Stimulated activated CD4-positive, alpha-beta T cell treated with anti-CD3 and anti-CD28 coated beads, Interleukin-1b, Interleukin-23, amount 100 ng/mL, for 1 hour (primary cell): ENCODE measurements at places on chromosomes 11 and 22.

GRCh38 chr11:2564588-2565425 lies 120.0 kb downstream of the KCNQ1 start:
- DNase-seq = no peak

- DNase-seq = no peak
Observed at GRCh38 chr11:119415966-119416365, 7.0 kb downstream of the THY1 start.

- no peak for DNase-seq
Observed at GRCh38 chr11:105164208-105164607, 24.6 kb upstream of the CARD18 start.

DNA sequence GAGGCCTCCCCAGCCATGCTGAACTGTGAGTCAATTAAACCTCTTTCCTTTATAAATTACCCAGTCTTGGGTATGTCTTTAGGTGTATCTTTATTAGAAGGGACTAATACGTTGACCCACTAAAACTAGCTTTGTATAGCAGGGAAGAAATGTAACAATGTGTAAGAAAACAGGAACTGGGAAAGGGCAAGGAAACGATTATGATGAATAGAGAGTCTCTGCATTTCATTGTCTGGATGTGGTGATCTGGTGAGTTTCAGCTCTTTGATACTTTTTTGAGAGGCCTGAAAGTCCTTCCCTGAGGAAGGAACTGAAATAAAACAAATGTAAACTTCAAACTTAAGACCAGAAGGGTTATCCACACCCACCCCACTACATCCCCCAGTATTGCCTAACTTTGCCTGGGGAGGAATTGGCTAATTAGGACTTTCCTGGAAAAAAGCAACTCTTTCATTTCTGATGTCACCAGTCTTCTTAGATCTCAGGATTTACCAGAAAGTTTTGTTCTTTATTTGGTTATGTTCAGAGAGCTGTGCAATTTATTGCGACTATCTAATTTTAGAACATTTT lies 119.0 kb downstream of the LDLRAD3 start:
- no peak for DNase-seq

DNA sequence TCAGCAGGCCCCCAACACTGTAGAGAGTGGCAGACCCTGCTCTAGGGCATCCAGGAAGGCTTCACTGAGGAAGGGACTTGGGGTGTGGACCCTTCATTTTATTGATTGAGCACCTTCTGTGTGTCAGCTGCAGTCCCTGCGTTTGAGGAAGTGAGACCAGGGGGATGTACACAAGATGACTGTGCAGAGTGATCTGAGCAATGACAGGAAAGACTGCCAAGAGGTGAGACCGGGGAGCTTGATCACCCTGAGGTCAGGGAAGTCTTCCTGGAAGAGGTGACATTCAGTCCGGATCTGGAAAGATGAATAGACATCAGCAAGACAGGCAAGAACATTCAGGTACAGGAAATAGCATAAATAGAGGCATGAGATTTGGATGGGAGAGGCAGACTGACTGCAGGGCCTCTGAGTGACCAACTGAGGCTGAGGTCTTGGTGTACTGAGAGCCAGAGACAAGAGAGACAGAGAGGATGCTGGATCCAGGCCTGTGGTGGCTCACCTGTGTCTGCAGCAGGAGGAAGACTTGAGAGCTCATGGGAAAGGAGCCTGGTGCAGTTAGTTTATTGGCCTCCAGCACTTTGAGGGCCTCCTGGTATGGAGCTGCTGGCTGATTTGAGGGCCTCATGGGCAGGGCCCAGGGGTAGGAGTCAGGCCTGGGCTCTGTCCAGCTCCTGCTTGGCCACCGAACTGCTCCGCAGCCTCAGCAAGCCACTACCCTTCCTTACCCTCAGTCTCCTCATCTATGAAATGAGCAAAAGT lies 5.2 kb downstream of the DGAT2 start:
- DNase-seq = no peak

DNA sequence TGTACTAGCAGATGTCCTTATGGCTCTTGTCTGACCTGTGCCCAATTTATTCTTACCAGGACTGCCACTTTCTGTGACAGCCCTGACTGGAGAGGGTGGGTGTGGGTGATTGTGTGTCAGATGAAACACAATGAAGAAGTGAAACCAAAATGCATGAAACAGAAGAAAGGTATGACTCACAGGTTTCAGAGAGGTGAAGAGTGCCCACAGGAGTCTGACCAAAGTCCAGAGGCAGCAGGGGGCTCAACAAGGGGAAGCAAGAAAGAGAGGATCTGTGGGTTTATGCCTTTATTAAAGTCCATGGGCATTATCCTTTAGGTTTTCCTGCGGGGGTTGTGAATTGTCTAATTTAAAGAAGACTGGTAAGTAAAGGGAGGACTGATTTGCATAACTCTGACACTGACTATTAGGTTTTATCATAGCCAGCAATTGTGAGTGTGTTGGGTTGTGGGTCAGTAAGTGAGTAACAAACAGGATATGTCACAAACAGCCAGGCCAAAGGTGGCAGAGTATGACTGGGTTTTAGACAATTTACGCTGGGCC lies 3.9 kb upstream of the OR4C6 start:
- DNase-seq = no peak

DNA sequence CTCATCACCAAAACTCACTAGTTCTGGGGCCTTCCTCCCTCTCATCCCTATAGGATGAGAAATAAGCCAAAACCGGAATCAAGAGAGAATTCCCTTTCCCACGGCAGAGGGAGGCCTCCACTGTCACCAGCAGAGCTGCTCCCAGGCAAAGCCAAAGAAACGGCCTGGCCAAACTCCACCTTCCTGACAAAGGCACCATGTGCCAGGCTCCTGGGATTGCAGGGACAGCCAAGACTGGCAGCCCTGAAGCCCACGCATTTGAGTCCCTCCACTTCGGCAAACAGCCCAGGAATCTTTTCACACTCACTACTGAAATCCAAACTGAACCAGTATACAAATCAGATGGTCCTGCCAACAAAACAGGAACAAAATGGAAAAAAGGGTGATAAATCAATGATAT lies 6.1 kb downstream of the SMCO4 start:
- no peak for DNase-seq

GRCh38 chr22:50437511-50438304 lies 37.1 kb downstream of the SBF1 start:
- no peak for DNase-seq

- no peak for DNase-seq
Observed at GRCh38 chr22:43910178-43910695, 13.4 kb upstream of the PNPLA3 start.

DNA sequence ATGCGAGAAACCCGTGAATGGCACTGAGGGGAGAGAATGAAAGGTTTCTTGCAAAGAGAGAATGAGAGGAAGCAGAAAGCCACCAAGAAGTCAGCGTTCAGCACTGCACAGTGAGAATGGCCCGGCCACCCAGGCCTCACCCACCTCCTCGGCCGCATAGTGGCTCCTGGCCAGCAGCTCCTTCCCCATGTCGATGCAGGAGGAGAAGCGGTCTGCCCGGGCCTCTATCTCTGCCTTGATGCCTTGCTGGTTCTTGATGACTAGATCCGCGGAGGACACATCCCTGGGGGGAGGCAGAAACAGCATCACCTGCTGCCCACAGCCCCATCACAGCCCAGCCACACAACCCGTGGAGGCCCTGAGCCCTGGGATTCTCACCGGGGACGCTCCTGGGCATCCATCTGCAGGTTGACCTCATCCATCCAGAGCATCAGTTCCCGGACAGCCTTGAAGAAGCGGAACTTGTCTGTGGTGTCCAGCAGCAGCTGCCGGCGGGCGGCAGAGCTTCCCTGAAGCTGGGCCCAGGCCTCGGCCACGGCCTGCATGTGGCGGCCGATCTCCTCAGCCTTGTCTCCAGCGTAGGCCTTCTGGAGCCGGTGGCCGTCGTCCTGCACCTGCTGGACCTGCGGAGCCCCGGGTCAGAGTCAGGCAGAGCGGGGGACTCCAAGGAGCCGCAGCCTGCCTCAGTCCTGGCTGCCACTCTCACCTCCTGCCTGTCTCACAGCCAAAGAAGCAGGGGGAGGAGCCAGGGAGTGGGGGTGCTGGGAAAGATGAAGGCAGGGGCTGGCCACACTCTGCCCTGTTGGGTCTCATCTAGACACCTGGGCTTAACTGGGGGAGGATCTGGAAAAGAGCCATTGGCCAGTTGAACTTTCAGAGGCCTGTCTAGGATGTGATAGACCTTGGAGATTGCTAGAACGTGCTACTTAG lies 12.2 kb upstream of the RBM4B start:
- DNase-seq = no peak

DNA sequence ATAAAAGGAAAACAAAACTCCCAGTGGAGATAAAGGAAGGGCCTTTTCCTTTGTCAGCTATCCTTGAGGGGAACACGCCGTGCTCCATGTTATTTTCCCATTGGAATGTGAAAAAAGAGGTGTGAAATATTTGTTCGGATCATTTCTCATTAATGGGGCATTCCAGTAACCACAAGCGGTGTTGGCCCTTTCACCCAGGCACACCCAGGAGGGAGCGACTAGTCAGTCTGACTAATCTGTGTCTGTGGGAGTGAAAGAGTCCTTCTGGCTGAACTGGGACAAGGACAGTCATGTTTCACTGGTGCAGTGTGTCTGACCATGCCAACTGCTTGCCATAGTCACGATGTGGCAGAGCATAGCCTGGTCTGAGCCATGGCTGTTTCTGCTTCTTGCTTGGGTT lies 13.0 kb upstream of the MYEOV start:
- no peak for DNase-seq

- DNase-seq = no peak
Observed at GRCh38 chr11:3861683-3862082, 6.2 kb downstream of the STIM1 start.

DNA sequence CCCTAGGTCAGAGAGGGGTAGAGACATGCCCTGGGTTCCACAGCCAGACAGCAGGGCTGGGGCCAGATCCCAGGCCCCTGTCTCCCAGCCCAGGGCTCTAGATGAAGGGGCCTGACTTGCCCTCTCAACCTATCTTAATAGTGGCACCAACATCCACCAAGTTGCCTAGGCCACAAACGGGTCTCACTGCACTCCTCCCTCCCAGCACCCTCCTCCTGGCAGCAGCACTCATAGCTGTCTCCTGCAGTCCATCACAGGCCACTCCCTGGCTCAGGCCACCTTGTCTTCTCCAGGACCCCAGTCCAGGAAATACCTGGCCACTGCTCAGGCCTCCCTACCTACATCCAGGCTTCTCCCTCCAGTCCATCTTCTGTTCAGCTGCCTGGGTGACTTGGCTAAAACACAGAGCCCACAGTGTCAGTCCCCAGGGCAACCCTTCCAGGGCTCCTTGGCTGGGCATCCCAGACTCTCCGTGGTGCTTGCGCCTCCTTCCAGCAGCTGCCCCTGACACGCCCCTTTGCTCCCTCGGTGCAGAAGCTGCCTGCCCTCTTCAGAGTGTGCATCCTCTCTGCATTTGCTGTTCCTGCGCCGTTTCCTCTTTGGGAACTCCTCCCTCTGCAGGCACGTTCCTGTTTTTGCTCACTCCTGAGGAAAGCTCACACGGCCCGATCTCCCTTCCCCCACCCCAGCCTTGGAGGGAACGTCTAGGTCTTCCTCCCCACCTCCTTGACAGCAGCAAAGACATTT lies 40.5 kb downstream of the LRRC32 start:
- no peak for DNase-seq

DNA sequence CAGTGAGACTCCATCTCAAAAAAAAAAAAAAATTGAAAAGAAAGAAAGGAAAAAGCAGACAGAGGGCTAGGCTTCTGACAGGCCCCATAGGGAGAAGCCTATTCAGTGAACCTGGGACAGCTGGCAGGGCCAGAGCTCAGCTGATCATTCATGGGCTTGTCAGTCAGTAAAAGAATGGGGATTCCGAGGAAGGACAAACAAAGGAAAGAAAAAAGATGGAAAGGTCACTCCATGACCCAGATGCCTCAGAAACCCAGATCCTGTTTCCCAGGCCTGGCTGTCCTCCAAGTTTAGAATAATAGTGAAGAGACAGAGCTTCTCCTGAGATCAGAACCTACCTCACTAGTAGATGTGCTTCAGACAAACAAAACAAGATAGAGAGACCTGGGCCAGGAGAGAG lies 34.3 kb upstream of the ASPHD2 start:
- DNase-seq = no peak

DNA sequence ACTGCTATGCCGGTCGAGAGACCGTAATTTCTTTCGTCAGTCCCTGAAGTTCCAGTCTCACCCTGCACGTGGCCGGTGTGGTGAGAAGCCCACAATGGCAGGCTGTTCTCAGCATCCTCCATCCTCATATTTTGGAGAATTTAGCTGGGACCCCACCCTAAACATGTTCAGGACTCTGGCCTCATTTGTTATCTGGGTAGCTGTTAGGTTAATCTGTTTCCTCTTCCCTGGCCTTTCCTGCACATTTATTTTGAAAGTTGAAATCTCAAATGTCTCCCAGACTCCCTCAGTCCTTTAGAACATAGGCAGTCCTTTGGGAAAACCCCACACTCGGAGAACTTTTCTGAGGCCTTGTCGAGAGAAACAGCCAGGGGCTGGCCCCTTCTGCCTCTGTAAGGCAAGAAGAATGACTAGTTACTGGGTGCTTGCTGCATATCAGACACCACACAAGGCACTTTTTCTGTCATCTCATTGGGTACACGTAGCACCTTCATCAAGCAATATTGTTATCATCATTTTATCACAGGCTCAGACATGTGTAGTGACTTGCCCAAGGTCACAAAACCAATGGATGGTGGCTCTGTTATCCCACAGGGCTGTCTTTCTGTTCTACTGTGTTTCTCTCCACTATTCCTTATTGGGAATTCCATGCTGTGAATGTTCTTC lies 109.3 kb upstream of the CRYBB3 start:
- DNase-seq = no peak

- DNase-seq = no peak
Observed at GRCh38 chr11:19196432-19196831, 5.4 kb downstream of the CSRP3 start.

DNA sequence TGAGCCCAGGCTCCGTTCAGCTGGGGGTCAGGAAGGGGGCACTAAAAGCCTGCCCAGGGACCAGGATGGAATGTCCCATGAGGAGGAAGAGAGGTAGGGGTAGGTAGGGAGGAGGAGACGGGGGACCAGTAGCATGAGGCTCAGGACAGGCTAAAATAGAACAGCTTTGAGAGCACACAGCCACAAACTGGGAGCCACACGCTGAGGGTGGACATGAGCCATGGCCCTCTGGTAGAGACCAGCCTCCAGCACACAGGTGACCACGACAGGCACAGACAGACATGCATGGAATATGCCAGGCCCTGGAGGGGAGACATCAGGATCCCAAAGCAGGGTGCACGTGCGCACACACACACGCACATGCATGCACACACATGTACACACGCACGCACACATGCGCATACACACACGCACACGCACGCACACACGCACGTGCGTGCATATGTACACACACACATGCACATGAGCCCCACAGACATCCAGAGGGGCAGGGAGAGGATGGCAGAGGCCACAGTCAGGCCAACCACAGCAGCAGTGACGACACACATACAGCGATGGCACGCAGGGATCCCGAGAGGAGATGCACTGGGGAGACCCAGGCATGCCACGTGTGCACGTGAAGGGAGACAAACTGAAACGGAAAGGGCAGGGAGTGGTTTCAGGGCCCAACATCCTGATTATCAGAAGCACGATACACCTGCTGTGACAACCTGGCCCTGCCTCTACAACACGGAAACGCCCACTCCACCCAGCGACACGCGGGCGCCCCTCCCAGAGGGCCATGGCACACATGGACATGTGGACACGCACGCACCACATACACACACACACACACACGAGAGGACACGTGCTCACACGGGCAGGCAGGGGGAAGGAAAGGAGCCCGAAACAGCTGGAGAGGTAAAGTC lies 25.7 kb downstream of the LRRC10B start:
- DNase-seq = no peak

GRCh38 chr22:46984751-46985506 lies 222.5 kb downstream of the TBC1D22A start:
- DNase-seq = no peak

- DNase-seq = no peak
Observed at GRCh38 chr11:83583757-83584366, 297.7 kb upstream of the CCDC90B start.

GRCh38 chr22:40605761-40606160 lies 30.8 kb downstream of the MRTFA start:
- DNase-seq = no peak
